Naive thymus-derived CD4-positive, alpha-beta T cell (primary cell): ENCODE measurements at places on chromosomes 2 and 18. TPM values are rescaled to one million over a fixed set of nuclear protein-coding genes. Genes with fewer than 3 reads are reported as not detected.

Gene APOB
- not detected for polyA plus RNA-seq

Gene ACADL
- polyA plus RNA-seq, result not detected

Gene SAG
- not detected for polyA plus RNA-seq

Gene KCNS3
- polyA plus RNA-seq, result not detected

Gene NIFK
- polyA plus RNA-seq, result 75.5 TPM

Gene DNAH7
- not detected for polyA plus RNA-seq

Gene GREB1
- not detected for polyA plus RNA-seq

Gene OTOS
- not detected for polyA plus RNA-seq

Gene KRTCAP3
- polyA plus RNA-seq, result 0.39 TPM

Gene COLEC12
- polyA plus RNA-seq, result not detected

Gene EIF5B
- 5.6 TPM for polyA plus RNA-seq

Gene GPR35
- polyA plus RNA-seq, result 0.20 TPM

Gene ACMSD
- polyA plus RNA-seq, result not detected

Gene CIB4
- polyA plus RNA-seq, result not detected

Gene POTEC
- not detected for polyA plus RNA-seq

Gene HOXD8
- polyA plus RNA-seq, result not detected

Gene GRHL1
- 0.33 TPM for polyA plus RNA-seq

Gene COL6A3
- polyA plus RNA-seq, result 0.74 TPM

Gene ALK
- not detected for polyA plus RNA-seq

Gene REG3A
- polyA plus RNA-seq, result not detected

Gene RNF138
- polyA plus RNA-seq, result 98.4 TPM

Gene FIGN
- polyA plus RNA-seq, result not detected

Gene ESCO1
- 7.5 TPM for polyA plus RNA-seq

Gene TSPYL6
- not detected for polyA plus RNA-seq

Gene PSMA8
- 0.39 TPM for polyA plus RNA-seq

Gene RGPD4
- polyA plus RNA-seq, result not detected

Gene CABYR
- 0.74 TPM for polyA plus RNA-seq

Gene SPC25
- not detected for polyA plus RNA-seq
